ENCODE measurements at places on chromosomes 3 and 15. TPM values are rescaled to one million over a fixed set of nuclear protein-coding genes. Genes with fewer than 3 reads are reported as not detected.

DNA sequence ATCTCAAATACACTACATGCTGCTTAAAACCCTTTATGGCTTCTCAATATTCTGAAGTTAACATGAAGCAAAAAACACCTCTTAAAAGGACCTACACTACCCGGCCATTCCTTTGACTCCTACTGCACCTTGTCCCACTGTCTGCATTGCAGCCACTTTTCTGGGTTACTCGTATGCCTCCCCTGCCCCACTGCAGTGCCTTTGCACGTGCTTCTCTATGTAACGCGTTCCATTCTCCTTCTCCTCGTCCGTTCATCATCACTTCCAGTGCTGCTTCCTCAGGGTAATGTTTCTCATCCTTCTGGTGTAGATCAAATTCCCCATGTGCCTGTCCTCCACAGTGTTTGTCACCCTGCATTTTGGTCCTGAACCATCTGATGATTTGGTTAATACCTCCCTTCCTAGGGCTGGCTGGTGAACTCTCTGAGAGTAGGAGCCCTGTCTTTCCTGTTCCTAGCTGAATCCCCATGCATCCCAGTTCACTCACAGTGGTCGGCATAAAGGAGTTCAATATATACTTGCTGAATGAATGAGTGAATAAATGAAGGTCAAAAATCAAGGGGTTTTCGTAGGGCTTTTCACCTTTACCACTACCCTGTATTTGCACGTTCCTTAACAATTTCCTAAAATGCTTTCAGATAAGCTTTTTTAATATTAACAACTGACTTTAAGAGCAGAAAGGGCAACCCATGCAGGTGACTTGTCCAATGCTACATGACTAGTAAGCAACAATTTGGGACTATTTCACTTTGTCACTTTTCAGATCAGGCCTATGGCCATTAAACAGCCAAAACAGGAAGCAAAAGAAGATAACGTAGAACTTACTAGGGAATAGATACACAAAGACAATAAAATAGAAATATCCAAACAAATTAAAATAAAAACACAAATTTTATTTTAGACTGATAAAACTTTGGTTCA, 2.4 kb upstream of the STT3B start:
- ATAC-seq: no peak

- ATAC-seq: no peak
Measured at GRCh38 chr15:83567318-83567717, 86.6 kb upstream of the ADAMTSL3 start.

DNA sequence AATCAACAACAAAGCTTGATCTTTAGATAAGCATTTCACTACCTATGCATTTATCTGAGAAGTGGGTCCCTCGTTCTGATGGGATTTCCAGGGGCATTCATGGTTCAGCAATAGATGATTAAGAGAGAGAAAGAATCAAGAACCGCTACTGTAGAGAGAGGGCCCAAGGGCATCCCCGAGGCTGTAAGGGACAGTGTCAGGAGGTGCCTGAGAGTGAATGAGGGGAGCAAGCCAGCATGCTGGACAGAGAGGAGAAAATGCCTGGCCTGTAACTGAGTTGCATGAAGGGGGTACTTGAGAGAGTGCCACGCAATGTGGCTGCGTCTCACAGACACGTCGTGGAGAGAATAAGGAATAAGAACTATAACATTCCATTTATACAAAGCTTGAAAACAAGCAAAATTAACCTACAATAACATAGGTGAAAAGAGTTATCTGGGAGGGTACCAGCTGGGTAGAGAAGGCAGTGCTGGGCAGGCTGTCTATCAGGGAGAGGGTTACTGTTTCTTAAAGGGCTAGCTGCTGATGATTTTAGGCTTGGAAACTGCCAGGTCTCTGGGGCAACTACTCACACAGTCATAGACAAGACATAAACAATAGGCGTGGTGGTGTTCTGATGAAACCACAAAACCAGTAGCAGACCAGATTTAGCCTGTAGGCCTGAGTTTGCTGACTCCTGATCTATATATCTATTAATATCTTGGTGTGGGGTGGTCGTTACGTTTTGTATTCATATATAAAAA, 374.6 kb upstream of the CFAP20DC start:
- ATAC-seq: peak; percentile 72

DNA sequence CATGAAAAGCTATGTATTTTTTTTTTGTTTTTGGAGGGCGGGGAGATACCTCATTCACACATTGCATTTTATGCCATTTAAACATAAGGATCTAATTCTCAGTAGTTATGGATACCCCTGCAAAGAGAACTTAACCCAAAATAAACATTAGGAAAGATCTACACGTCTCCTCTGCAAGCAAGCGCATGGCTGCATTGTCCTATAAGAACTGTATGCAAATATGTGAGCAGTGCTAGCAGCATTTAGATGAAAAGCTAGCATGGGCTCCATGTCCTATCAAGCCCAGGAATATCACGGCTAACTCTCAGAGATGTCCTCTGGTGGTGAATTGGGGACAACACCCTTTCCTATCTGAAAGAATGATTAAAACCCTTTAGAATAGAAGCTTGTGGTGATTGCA, 292.8 kb downstream of the MEX3B start:
- peak; percentile 77 for ATAC-seq

DNA sequence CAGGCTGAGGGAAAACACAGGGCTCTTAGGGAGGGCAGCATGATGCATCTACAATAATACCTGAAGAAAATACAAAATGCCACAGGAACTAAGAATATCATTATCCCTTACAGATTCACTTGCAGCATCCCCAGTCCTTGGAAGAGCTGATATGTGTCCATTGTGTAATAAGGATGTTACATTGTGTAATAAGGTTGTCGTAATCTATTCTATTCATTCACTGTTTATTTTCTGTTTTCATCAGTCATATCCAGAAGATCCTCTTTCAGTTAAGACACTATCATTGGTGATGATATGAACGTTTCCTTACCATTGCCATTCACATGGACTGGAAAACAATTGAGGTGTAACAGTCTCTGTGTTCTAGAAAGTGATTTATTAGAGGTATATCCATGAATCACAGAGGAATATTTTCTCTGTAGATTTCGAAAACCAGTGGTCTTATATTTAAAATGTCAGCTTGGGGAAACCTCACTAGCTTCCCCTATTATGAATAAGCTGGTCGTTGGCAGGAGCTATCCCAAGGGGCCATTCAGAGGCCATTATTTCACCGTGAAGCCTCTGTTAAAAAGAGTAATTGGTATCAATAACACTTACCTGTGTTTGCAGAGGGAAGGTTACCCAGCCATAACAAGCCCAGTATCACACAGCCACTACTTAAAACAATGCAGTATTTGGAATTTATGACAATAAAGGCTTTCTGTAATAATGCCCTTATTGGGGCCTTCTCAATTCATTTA, 241.1 kb downstream of the ZNF385D start:
- ATAC-seq: peak; percentile 77

DNA sequence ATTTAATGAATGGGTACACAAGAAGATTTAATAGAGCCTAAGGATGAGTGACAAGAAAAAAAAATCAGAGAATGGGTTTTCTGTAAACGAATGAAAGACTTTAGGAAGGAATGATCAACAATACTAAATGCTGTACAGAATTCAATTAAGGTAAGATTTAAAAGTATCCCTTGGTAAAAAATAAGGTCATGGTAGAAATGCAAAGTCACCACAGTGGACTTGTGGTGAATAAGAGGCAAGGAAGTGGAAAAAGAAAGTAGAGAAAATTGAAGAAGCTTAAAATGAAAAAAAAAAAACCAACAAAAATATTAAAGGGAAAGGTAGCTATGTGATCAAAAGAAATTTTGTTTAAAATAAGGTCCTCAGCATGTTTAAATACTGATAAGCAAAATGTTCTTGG, 82.4 kb downstream of the PLSCR2 start:
- no peak for ATAC-seq

DNA sequence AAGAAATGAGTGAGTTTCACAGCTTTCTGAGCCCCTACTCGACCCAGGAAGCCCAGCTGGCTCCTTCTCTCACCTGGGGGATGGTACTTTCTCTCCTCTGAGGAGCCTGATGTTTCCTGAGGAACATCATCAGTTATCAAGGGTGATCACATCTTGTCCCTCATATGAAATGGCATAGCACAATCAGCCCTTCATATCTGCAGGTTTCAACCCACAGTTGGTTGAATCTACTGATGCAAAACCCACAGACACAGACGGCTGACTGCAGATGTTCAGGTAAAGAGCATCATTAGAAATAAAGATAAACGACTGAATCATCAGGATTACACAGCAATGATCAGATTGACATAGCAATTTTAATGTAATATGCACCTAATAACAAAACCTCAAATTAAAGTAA, 93.6 kb upstream of the OSTN start:
- no peak for ATAC-seq

DNA sequence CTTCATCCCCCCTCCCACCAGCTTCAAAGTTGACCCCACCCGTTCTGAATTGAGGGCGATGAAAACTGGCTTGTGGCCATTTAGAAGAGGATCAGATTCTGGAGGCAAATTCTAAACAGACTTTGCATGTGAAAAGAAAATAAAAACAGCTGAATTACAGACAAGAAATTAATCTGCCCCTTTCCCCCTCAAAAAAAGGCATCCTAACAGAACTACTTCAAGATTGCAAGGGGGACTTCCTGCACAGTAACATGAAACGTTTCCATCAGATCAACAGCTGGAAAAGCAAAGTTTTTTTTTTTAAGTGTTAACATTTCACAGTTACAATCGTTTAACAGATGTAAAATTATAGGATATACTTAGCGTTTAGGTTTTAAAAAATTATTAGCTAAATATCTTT, 229.3 kb downstream of the RORA start:
- no peak for ATAC-seq

DNA sequence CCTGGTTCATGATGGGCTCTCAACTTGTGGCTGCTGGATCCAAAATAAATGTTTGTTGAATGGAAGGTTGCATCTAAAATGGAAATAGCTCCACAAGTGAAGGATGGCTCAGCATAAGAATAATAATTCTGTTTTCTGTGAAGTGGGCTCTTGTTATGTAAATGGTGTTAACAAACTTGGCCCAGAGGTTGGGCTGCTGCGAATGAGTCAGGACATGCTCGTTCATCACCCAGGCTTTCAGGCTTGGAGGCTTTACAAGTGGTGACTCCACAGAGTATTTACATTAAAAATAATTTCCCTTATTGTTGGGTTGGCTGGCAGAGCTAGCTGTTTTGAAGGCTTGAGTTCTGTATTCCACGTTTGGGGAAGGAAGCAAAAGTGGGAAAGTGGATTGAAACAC, 60.5 kb downstream of the ITGB5 start:
- ATAC-seq: peak; percentile 80

DNA sequence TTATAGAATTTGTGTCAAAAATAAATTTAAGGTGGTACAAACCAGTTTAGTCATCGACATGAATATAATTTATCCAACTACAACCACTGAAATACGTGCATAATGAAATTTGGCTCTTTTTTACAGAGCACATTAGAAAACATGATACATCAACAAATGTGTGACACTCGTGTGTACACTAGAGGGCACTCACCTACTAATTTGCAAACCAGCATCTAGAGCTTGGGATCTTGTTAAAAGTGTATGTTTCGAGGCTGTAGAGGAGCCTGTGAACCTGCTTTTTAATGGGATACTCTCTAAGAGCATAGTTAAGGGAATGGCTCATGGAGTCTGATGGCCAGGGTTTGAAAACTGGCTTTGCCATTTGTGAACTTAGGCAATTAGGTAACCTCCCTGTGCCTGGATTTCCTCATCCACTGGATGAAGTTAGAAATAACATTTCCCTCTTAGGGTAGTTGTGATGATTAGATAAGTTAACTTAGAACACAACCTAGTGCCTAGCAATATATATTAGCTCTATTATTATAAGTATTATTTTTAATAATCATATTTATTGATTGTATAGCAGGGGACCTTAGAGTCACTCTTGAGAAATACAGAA, 8.8 kb upstream of the CPOX start:
- peak; percentile 81 for ATAC-seq

GRCh38 chr3:121545049-121545573, 677 bp downstream of the POLQ start:
- no peak for ATAC-seq

- ATAC-seq: no peak
Measured at GRCh38 chr3:186094271-186094670, 14.6 kb downstream of the ETV5 start.

DNA sequence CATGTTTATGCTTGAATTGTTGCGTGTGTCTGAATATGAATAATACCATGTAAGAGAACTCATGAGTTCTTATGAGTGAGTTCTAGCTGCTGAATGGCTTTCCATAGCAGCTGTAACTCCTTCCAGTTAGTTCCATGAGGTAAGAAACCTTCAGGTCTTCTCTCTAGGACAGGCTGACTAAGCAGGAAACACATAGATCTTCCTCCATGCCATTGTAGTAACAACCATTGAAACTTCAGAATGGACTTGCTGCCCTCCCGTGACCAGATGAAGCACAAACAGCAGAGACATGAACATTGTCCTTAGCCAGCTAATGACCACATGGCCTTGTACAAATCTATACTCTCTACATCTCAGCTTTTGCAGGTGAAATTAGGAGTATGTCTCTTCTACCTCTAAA, 200.0 kb downstream of the ZNF385D start:
- peak; percentile 44 for ATAC-seq

DNA sequence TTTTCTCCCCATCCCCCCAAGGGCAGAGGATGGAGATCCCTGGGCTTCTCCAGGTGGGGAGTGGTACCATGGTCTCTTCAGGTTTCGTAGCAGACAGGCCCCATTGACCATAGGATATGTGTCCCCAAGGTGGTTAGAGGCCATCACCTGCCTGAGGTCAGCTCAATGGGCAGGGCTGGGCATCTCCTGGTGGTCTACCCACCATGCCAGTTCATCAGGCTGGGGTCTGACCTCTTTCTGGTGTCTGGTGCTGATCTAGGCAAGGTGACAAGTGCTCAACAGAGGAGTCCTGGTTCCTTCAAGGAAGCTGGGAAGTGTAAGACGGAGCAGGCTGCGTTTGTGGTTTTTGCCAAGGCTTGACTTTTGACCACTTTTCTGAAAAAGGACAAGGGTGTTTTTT, 71.4 kb downstream of the SMAD3 start:
- no peak for ATAC-seq

GRCh38 chr3:192914848-192915247, 2.8 kb downstream of the MB21D2 start:
- ATAC-seq: no peak

Gene CCDC54
- 0.05 TPM for total RNA-seq

Gene OSBPL10
- 4.7 TPM for total RNA-seq

Gene CD200R1
- 0.22 TPM for total RNA-seq

Gene DNASE1L3
- 0.21 TPM for total RNA-seq

Gene ROPN1
- not detected for total RNA-seq

Gene PRRT3
- 3.3 TPM for total RNA-seq

Gene CCR8
- not detected for total RNA-seq

Gene ARL6IP5
- total RNA-seq: 51.3 TPM

Gene CERS3
- 0.83 TPM for total RNA-seq

Measured in motor neuron (in vitro differentiated cells).